ENCODE measurements at places on chromosomes 6 and 20.

GRCh38 chr6:141451511-141452353 is 681.0 kb upstream of the GJE1 start:
- peak; percentile 18 for DNase-seq

GRCh38 chr6:126685182-126685581 is 345.3 kb downstream of the CENPW start:
- DNase-seq, result no peak

GRCh38 chr6:40963019-40963418 is 76.0 kb downstream of the UNC5CL start:
- DNase-seq, result no peak

GRCh38 chr6:26401987-26402658 is at the start of gene BTN3A1:
BTN3A1 (plus strand) TSS chr6:26402275; CDS start chr6:26405564, 3,289 bp downstream.
- DNase-seq, result no peak

DNA sequence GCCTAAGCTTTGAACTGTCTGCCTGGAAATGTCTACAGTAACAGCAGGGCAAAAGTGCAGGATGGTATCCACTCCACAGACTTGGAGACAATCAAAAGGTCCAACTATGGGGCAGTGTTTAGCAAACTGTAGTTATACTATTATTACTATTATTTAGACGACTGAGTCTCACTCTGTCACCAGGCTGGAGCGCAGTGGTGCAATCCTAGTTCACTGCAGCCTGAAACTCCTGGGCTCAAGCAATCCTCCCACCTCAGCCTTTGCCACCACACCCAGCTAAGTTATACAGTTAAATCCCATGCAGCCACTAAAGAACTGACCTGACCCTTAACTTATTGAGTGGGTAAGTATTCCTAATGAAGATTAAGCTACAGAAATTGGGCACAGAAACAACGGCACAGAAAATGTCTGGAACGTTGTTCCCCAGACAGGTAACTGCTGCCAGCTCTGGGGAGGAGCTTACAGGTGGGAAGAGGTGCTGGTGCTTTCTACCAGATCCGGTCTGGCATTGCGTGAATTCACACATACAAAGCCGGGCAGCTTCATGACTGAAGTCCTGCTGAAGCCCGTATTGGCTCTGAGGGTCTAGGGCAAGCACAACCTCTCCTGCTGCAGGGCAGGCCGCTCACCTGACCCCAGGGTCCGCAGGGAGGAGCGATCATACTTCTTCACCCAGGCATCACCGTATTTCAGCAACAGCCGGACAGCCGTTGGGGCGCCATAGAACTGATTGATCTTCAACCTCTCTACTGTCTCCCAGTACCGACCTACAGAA is 27.0 kb upstream of the APMAP start:
- DNase-seq, result no peak

DNA sequence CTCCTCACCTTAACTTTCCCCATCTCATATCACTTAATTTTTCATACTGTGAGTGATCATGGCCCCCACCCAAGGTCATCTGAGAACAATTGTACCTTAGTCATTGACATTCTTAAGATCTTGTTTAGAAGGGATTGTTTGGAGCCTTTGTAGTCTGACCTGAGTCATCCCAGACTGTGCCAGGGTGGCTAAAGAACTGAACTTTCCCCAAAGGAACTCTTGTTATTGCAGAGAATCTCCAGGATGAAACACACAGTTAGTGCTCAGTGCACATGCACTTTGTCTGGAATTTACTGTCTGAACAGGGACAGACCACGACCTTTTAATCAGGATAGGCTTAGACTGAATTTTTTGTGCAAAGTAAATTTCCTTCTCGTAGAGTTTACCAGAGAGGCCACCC is 112.6 kb upstream of the CCN2 start:
- DNase-seq, result no peak

- DNase-seq, result no peak
Measured at GRCh38 chr6:5455142-5455541, 193.8 kb downstream of the FARS2 start.

GRCh38 chr6:162675503-162675902 is 52.1 kb downstream of the PRKN start:
- no peak for DNase-seq

DNA sequence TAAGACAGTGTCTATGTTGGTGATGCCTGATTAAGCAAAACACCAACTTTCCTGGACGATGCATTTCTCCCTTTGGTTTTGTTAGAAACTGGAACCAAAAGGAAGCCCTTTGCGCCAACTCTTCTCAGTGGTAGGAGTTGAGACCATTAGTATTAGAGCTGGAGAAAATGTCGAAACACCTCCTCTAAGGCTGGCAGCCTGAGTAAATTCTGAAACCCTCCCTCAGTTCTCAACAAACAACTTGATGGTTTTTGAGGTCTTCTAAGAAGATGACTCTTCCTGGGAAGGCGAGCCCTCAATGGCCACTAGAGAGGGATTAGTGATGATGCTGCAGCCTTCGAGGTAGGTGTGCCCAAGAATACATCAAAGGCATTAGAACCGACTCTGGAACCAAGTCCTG is 78.4 kb upstream of the CCN6 start:
- DNase-seq, result no peak

- no peak for DNase-seq
Measured at GRCh38 chr6:79762370-79762769, 131.2 kb downstream of the SH3BGRL2 start.

DNA sequence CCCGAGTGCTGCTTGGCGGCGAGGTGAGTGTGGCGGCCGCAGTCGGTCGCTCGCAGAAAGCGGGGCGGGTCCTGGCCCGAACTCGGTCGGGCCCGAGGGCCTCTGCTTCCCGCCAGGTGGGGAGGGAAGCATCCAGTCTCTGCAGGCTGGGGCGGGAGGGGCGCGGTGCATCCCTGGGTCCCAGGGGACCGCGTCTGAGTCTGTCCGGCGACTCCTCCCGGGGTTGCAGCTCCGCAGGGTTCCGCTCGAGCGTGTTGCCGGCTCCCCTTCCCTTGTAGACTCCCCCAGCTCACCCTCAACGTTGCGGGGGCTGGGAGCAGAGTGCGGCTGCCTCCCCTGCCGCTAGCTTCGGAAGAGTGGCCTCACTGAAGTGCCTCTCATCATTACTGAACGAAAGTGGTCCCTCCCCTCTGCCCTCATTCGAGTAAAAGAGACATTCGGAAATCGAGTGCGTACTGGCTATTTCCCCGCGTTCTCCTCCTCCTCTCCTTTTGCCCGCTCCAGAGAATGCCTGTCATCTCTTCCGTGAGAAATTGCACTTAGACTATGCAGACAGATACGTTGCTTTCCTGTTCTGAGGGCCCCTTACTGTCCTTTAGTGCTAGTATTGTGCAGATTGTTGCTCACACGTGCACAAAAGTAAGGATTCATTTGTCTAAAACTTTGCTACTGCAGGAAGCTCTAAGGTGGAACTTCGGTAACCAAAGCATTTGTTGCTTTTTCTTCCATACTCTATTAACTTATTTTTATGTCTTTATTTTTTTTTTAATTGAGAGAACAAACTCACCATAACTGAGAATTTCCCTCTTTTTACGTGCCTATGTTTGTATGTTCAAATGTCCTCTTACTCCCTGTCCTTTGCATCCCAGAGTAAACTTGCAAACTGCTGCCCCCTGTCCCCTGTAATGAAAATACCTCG is 751 bp downstream of the MAP3K4 start:
- DNase-seq, result no peak

DNA sequence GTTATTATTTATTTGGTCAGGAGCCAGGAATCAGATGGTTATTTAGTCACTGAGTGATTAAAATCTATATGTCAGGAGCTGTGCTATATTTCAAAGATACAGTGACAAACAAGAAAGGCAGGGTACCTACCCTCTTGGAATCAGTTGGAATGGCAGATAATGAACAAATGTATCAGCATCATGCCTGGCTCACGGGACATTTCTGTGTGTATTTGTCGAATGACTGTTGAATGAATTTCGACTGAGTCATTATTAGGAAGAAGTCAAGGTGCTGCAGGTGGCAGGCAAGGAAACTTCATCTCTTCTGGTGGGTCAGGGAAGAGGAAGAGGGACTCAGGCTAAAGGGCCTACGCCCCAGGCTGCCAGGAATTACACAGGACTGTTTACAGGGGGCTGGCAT is 13.6 kb downstream of the PKIG start:
- DNase-seq, result no peak

GRCh38 chr6:107600121-107600520 is 110.2 kb downstream of the SOBP start:
- DNase-seq, result no peak

DNA sequence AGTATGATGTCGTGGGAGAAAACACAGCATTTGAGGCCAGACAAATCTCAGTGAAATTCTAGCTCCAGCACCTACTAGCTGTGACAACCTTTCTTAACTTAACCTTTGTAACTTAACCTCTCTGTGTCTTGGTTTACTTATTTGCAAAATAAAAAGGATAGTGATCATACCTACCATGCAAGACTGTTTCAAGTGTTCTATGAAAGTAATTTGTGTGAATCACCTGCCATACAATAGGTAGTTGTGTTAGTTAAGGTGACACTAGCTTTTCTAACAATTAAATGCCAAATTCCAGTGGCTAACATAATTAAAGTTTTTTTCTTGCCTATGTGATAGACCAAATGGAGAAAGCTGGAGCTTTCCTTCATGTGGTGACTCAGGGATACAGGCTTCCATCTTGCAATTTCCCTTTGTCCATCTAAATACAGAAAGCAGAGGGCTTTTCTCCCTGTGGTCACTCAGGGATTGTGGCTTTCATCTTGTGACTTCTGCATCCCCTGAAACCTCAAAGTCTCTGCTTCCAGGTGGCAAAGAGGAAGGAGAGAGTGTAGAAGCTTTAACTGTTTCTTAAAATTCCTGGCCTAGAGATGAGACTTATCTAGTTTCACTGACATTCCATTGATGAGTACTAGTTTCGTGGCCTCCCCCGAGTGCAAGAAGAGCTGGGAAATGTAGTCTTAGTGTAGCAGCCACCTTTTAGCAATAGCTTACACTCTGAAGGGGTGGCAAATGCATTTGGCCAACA is 311.4 kb downstream of the CLIC5 start:
- no peak for DNase-seq

GRCh38 chr6:32393665-32394420 is 13.1 kb downstream of the BTNL2 start:
- DNase-seq, result no peak

DNA sequence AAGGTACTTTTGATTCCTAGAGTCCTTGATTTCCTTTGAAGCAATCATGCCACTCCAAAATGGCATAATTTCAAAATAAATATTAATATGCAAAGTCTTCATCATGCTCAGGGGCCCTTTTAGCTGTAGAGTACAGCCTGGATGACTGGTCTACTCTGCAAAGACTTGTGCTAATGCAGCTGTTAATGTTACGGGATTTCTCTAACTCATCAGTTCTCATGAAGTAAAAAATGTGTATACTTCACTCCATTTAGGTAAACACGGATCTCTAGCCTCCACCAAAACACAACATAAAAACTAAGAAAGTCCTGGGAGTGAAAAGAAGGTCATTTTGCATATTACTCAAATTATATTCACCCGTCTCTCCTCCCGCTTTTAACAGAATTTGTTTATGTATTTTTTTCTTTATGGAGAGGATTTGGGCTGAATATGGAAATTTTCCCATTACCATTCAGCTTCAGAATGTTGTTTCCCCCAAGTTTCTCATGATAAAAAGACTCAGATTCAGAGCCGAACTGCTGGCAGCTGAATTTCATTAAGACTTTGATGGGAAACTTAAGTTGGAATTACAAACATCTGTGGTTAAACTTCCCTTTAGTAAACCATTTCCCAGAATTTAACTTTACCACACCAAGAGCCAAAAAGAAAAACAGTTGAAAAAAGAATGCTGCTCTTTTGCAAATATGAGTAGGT is 8.7 kb downstream of the LAMA4 start:
- DNase-seq, result no peak

DNA sequence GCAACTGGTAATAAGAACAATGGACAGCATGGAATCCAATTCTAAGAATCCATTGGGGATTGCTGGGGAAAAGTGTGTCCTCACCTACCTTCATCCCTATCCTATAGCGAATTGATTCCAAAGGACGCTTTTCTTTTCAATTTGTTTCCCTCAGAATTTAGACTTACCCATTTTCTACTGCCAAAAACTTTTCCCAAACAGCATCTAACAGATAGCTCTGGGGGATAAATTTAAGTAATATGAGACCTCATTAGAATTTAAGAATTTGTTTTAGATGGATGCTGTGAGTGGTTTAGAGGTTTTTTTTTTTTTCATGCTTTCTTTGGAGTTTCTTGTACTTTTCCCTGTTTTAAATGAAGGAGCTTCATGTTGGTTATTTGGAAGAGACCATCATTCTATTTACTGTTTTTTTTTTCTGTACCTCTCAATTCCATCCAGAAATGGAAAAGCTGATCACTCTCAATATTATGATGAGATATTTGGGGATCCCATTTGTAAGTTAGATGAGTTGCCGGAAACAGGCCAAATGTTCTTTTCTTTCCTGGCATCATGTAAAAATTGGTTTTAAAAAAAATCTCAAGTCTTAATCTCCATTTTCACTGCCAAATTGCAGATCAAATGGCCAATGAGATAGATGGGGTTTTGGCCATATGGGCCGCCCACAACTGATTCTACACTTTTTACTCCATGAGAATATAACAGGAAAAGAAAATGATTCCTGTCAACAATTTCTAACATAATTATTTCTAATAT is 105.7 kb downstream of the BCAS1 start:
- no peak for DNase-seq

GRCh38 chr6:135936606-135937005 is 85.1 kb downstream of the PDE7B start:
- DNase-seq, result no peak

- DNase-seq, result no peak
Measured at GRCh38 chr6:169800116-169800667, 48.8 kb downstream of the ERMARD start.

GRCh38 chr20:35092524-35093266 is at the start of gene TRPC4AP:
TRPC4AP (minus strand) TSS chr20:35092807; CDS start chr20:35092781, 26 bp downstream.
- DNase-seq, result peak; percentile 84

GRCh38 chr6:145028144-145028818 is 707.0 kb downstream of the EPM2A start:
- no peak for DNase-seq

DNA sequence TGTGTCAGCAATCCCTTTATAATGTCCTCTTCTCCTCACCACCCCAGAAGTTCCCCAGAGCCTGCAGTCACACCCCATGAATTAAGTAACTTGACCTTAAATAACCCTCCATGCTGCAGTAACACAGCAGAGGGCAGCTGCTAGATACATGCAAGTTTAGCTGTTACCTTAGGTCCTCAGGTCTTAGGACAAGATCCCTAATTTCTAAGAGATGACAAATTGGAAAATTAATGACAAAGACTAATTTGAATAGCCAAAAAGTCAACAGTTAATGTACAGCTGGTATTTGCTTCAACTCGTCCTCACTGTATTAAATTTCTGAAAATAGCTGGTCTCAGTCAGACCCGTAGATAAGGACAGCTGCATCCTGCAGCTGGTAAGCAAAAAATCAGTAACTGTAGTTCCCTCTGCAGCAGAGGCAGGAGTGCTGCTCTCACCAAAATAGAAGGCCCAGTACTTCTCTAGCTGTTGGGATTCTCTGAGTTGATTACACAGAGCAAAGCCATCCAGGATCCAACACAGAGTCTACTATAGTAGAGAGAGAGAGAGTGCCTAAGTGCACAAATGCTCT is 62.4 kb downstream of the TNFRSF21 start:
- DNase-seq, result no peak

GRCh38 chr6:161618831-161619454 is 345.1 kb upstream of the AGPAT4 start:
- DNase-seq, result peak; percentile 35

- DNase-seq, result no peak
Measured at GRCh38 chr20:37385659-37386504, 39.9 kb downstream of the SRC start.

GRCh38 chr6:8082954-8083858 is 19.0 kb upstream of the BLOC1S5 start:
- no peak for DNase-seq

GRCh38 chr20:59138114-59138748 is 25.4 kb upstream of the ZNF831 start:
- DNase-seq, result no peak

GRCh38 chr6:36772397-36772796 is 66.8 kb downstream of the CPNE5 start:
- no peak for DNase-seq
